Right atrium auricular region (tissue), 2 donors: ENCODE measurements at places on chromosomes 5 and 9.

GRCh38 chr5:81854485-81854884 lies 103.6 kb upstream of the SSBP2 start:
- no peak for DNase-seq

DNA sequence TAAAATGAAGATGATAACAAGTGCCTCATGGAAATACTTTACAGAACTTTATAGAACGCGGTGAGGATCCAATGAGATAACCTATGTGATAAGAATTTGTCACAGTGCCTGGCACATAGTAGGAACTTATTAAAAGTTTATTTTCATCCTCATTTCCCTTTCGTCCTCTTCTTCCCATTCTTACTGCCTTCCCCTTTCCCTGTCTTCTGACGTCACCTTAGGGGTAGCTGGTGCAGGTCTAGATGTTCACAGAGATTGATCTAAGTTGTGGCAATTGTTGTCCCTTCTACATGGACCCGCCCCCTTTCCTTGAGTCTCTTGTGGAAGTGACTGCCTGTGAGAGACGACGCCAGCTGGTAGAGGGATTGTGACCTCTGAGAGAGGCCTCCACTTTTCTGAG lies 46.5 kb upstream of the NTRK2 start:
- no peak for DNase-seq

DNA sequence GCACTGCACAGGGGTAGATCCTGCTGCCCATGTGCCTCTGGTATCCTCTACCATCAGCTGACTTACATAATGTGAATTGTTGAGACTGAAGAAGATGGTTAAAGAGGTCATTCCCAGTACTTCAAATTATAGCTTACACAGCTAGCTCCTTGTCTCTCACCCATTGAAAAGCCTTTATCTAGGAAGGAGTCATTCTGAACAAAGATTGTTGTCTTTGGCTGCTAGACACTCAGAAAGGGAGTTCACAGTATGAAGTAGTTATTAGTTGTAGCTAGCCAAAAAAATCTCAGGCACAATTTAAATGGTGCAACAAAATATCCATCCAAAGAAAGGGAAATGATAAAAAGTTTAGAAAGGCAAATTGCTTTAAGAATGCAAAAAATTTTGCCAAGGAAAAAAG lies 102.0 kb upstream of the NREP start:
- DNase-seq: no peak

GRCh38 chr9:134937566-134938345 lies 20.0 kb upstream of the FCN1 start:
- no peak for DNase-seq
